Globus pallidus (tissue), 1 donor: ENCODE measurements at places on chromosomes 5 and 9.

DNA sequence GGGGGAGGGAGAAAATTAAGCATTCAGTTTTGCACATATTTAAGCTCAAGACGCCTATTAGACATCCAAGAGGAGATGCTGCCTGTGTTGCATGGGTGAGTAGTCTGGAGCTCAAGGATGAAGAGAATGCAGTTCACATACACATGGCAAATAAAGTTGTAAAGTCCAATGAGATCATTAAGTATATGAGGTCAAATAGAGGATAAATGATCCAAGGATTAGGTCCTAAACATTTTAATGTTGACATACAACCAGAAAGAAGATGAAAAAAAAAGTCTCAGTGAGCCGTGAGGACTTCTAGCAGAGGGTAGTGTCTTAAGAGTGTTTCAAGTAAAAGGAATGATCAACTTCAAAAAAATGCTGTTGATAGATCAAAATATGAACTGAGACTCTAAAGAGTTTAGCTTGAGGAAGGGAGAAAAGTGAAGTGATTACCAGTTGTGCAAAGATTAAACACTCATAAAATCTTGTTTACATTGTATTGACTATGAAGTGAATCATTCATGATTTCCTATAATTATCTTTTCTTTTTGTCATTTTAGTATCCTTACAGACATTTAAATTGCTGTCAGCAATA, 251.8 kb downstream of the ZNF608 start:
- no peak for DNase-seq

GRCh38 chr5:72515211-72515610, 8.0 kb upstream of the ZNF366 start:
- no peak for DNase-seq

DNA sequence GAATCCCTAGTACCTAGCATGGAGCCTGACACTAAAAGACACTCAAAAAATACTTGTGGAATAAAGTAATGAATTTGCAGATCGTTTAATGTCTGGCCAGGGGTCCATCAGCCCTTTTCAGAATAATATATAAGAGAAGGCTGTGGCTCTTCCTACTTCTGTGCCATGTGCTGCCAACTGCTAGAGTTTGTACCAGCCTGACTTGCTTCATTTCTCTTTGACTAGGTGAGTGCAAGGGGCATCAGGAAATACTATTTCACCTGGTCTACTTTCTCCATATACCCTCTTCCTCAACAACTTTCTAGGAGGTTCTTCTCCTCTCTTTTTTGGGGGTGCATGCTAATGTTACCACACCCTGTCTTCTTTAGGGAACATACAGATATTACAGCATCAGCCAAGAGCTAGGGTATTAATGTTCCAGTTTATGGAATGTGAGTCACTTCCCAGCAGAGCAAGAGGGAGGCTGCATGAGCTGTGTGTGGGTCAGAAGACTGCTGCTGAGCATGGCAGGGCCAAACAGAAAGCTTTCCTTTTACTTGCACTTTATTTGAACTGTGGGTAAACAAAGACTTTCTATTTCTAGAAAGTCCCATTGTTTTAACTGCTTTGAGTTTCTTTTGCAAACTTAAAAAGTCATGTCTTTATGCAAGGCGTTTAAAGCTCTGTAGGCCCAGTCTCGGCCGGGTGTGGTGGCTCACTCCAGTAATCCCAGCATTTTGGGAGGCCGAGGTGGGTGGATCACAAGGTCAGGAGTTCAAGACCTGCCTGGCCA, 158.9 kb downstream of the ADAMTSL1 start:
- no peak for DNase-seq

DNA sequence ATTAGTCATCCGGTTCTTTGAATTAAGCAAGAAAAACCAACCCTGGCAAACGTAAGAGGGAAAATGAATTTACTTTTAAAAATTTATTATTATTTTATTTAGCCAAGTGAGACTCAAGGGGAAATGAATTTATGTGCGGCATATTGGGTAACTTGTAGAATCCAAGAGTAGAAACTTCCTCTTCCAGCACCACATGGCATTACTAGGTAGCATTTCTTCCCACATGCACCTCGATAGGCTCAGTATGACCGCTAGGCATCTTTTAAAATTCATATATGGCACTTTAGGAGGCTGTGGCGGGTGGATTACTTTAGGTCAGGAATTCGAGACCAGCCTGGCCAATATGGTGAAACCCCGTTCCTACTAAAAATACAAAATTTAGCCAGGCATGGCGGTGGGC, 17.6 kb upstream of the MYO10 start:
- no peak for DNase-seq

- DNase-seq, result no peak
Measured at GRCh38 chr9:97866848-97867247, 13.8 kb downstream of the FOXE1 start.
